ENCODE measurements at places on chromosomes 6 and 20. TPM values are rescaled to one million over a fixed set of nuclear protein-coding genes. Genes with fewer than 3 reads are reported as not detected.

LINC00237 gene
- 0.17 TPM for total RNA-seq

DNA sequence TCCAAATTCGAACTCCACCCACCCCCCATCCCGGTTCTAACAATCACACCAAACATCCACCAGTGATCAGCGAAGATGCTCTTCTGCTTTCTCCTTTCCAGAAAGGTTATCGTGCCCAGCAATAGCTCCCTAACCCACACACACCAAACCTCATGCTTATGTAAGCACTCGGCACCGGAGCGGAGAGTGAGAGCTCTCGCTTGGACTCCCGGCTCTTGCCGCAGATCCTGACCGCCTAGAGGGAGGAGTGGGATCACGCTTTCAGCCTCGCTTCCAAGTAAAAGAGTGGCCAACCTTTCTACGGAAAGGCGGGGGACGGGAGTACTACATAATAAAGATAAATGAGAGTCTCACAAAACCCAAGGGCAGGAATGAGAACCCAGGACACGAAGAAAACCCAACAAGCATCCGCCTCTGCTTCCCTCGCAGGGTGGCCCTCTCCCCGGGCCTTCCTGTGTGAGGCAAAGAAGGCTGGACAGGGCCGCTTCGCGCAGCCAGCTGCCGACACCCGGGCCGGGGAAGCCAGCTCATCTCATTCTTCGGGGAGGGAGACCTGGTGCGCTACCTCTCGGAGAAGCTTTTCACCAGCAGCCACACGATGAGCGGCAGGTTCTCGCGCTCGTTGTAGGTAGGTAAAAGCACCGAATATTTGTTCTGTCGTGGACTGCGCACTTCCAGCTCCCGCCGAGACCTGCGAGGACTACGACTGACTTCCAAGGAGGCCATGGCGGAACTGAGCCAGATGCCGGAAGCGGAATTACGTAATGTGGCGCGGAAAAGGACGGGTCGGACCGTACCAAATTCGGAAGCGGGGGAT, at the start of gene DPM1:
Gene DPM1 (minus strand): TSS at position 735 of the 817 bp plus-strand sequence. CDS start 9 bp downstream, at position 726.
- H3K4me1 ChIP-seq: peaks cover 49% of the 10 kb centered on the region
- peaks cover 51% of the 10 kb centered on the region for H3K36me3 ChIP-seq
- H3K27me3 ChIP-seq: no peaks in the 10 kb centered on the region
- DNase-seq: peak; percentile 76

DNA sequence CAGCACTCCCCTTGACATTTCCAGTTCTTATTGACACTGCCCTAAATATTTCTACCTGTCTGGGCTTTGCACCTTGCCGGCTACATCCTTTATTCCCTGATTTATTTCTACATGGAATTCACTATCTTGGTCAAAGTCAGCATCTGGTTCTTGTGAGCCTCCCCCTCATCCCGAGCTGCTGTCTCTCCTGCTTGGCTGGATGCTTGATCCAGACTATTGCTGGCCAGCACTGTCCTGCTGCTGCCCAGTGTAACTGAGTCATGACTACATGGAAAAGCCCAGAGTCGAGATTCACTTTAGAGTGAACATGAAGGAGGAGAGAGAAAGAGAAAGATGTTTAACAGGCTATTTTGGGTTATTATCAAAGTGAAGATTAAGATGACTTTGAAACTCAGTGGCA, 142.2 kb downstream of the OPN5 start:
- H3K36me3 ChIP-seq: no peaks in the 10 kb centered on the region
- H3K4me3 ChIP-seq: no peak overlapping the region
- no peaks in the 10 kb centered on the region for H3K27me3 ChIP-seq
- no peak overlapping the region for H3K27ac ChIP-seq
- no peak for DNase-seq

- DNase-seq: peak; percentile 56
- peaks cover 30% of the 10 kb centered on the region for H3K27me3 ChIP-seq
- peaks cover 20% of the 10 kb centered on the region for H3K4me1 ChIP-seq
- peak overlapping the region; percentile 66 for H3K4me3 ChIP-seq
Measured at GRCh38 chr6:44074439-44074812, 52.8 kb downstream of the MRPL14 start.

- no peak for DNase-seq
- peaks cover 71% of the 10 kb centered on the region for H3K4me1 ChIP-seq
- H3K27me3 ChIP-seq: no peaks in the 10 kb centered on the region
- no peak overlapping the region for H3K27ac ChIP-seq
- H3K36me3 ChIP-seq: peaks cover 5% of the 10 kb centered on the region
Measured at GRCh38 chr6:15284743-15285142, 38.9 kb downstream of the JARID2 start.

DNA sequence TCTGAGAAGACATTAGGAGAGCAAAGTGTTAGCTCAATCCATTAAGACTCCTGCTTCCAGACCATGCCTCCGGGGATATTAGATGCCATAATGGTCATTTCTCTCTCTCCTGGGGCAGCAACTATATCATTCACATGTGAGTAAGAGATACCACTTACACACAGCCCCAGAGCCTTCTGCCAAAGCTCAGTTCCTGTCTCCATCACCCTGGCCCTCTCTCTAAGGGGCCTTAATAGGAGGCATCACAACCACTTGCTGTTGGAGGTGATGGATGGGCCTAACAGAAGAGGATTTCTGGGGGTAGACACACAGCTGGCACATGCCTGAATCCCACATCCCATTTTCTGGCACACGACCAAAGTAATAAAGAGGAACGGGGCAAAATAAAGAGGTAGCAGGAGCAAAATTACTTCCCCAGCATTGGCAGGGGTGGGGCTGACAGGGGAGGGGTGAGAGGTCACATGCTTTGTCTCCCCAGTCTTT, 34.0 kb upstream of the VSTM2L start:
- no peaks in the 10 kb centered on the region for H3K4me1 ChIP-seq
- DNase-seq: no peak
- no peaks in the 10 kb centered on the region for H3K27me3 ChIP-seq
- H3K4me3 ChIP-seq: no peak overlapping the region
- no peak overlapping the region for H3K27ac ChIP-seq
- peaks cover 91% of the 10 kb centered on the region for H3K36me3 ChIP-seq

DNA sequence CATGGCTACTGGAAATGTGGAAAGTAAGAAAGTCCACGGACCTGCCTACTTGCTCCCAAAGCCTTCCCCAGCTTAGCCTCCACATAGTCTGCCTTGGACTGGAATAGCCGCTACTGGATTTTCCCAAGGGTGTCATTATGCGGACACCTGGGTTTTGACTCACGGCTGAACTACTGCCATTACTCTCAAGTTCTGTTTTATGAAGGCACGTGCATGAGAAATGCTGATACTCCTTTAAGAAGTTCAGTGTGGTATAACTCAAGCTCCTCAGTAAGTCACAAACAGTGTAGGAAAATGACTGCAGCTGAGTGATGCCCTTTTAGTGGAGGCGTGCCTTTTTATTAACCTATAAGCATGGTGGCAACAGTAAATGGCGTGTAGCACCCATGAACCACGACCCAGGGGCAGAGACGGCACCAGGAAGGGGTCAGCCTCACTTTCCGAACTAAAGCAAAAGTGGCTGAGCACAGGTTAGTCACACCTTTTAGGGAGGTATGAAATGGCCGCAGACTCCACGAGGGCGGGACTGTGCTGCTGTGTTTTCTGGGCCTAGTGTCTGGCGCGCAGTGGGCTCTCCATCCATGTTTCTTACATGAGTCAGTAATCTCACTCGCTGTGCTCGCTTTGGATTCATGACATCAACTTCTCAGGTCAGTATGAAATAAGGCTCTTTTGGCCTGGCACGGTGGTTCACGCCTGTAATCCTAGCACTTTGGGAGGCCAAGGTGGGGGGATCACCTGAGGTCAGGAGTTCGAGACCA, 23.9 kb downstream of the PSMG4 start:
- H3K4me3 ChIP-seq: no peak overlapping the region
- H3K4me1 ChIP-seq: peaks cover 3% of the 10 kb centered on the region
- peaks cover 5% of the 10 kb centered on the region for H3K36me3 ChIP-seq
- no peak for DNase-seq

GRCh38 chr6:166286839-166287271, 21.3 kb downstream of the PRR18 start:
- H3K36me3 ChIP-seq: no peaks in the 10 kb centered on the region
- peak; percentile 30 for DNase-seq
- H3K4me3 ChIP-seq: peak overlapping the region; percentile 76
- H3K4me1 ChIP-seq: peaks cover 20% of the 10 kb centered on the region
- peaks cover 9% of the 10 kb centered on the region for H3K27me3 ChIP-seq
- peak overlapping the region; percentile 93 for H3K27ac ChIP-seq

FRMD1 gene
- not detected for total RNA-seq

GRCh38 chr20:14855171-14855570, 517.8 kb upstream of the FLRT3 start:
- peaks cover 3% of the 10 kb centered on the region for H3K27me3 ChIP-seq
- H3K36me3 ChIP-seq: no peaks in the 10 kb centered on the region
- H3K27ac ChIP-seq: no peak overlapping the region
- no peak for DNase-seq

GRCh38 chr6:90305800-90306448, 9.3 kb upstream of the BACH2 start:
- H3K4me1 ChIP-seq: peaks cover 74% of the 10 kb centered on the region
- H3K27me3 ChIP-seq: no peaks in the 10 kb centered on the region
- no peak overlapping the region for H3K4me3 ChIP-seq
- H3K27ac ChIP-seq: no peak overlapping the region
- no peaks in the 10 kb centered on the region for H3K36me3 ChIP-seq
- DNase-seq: no peak

GRCh38 chr20:34578521-34578920, 20.0 kb downstream of the MAP1LC3A start:
- no peak overlapping the region for H3K27ac ChIP-seq
- H3K4me3 ChIP-seq: no peak overlapping the region
- H3K4me1 ChIP-seq: peaks cover 36% of the 10 kb centered on the region
- no peaks in the 10 kb centered on the region for H3K27me3 ChIP-seq

ZSCAN23 gene
- 0.49 TPM for total RNA-seq

DNA sequence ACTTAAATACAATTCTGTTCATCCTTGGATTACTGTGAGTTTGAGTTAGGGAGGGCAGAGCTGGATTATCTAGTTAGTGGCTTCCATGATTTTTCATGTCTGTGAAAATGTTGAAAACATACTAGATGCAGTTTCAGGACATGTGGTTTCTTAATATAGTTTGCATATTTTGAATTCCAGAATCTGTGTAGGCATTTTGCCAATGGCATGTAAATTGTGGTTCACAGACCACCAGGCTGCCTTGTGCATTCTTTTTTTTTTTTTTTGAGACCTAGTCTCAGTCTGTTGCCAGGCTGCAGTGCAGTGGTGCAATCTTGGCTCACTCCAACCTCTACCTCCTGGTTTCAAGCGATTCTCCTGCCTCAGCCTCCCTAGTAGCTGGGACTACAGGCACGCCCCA, 42.8 kb downstream of the CDC5L start:
- H3K36me3 ChIP-seq: peaks cover 82% of the 10 kb centered on the region
- no peaks in the 10 kb centered on the region for H3K4me1 ChIP-seq
- no peak for DNase-seq

- H3K4me1 ChIP-seq: no peaks in the 10 kb centered on the region
- no peak overlapping the region for H3K4me3 ChIP-seq
- H3K36me3 ChIP-seq: no peaks in the 10 kb centered on the region
- H3K27me3 ChIP-seq: peaks cover 3% of the 10 kb centered on the region
- DNase-seq: no peak
- H3K27ac ChIP-seq: no peak overlapping the region
Measured at GRCh38 chr6:113047932-113048331, 700.8 kb downstream of the RFPL4B start.

GRCh38 chr6:40349123-40349900, 237.9 kb downstream of the LRFN2 start:
- no peak overlapping the region for H3K27ac ChIP-seq
- no peak for DNase-seq
- no peaks in the 10 kb centered on the region for H3K36me3 ChIP-seq
- no peak overlapping the region for H3K4me3 ChIP-seq
- H3K27me3 ChIP-seq: no peaks in the 10 kb centered on the region

DNA sequence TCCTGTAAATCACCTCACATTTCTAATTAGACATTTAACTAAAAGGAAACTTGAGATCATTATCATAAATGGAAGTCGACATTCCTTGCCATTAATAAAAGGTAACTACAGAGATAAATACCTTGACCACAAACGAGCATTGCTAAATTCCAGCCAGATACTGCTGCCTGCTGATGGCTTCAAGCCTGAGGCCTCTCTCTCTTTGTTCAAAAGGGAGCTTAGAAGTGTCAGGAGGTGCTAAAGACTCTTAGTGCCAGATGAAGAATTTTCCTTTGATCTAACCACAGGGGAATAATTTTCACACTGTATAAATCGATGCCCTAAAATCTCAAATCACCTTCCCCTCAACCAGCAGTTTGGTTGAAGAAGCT, 248.2 kb upstream of the PMEPA1 start:
- H3K4me3 ChIP-seq: no peak overlapping the region
- no peak overlapping the region for H3K27ac ChIP-seq
- no peaks in the 10 kb centered on the region for H3K4me1 ChIP-seq
- peaks cover 3% of the 10 kb centered on the region for H3K27me3 ChIP-seq
- H3K36me3 ChIP-seq: no peaks in the 10 kb centered on the region

CASS4 gene
- 0.51 TPM for total RNA-seq

GRCh38 chr6:36863670-36864540, 10.7 kb downstream of the PPIL1 start:
- no peak overlapping the region for H3K4me3 ChIP-seq
- no peaks in the 10 kb centered on the region for H3K27me3 ChIP-seq

SLC26A8 gene
- not detected for total RNA-seq

GRCh38 chr20:12925210-12925755, 83.5 kb upstream of the SPTLC3 start:
- no peaks in the 10 kb centered on the region for H3K27me3 ChIP-seq
- no peak for DNase-seq
- no peak overlapping the region for H3K4me3 ChIP-seq
- no peaks in the 10 kb centered on the region for H3K36me3 ChIP-seq

DNA sequence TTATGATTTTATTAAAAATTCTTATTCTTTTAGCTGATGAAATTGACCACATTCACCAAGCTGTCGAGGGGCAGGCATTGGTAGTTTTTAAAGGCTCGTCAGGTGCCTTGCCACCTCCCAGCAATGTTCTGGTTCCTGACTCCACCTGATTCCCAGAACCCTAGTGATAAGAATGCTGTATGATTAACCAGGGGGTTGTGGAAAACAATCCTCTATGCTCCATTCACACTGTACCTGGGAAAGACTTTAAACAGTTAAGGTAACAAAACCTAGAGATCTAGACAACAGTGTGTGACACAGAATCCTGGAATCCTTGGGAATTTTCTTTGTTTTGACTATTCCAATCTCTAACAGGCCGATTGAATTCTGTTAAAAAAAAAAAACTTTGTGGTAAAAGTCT, 165.7 kb upstream of the OLIG3 start:
- no peak overlapping the region for H3K27ac ChIP-seq
- DNase-seq: no peak
- no peaks in the 10 kb centered on the region for H3K36me3 ChIP-seq
- no peaks in the 10 kb centered on the region for H3K4me1 ChIP-seq

- H3K36me3 ChIP-seq: peaks cover 10% of the 10 kb centered on the region
- H3K27me3 ChIP-seq: no peaks in the 10 kb centered on the region
- peaks cover 28% of the 10 kb centered on the region for H3K4me1 ChIP-seq
- DNase-seq: no peak
Measured at GRCh38 chr6:52554684-52555280, 22.1 kb downstream of the TRAM2 start.

TUBB gene
- total RNA-seq: 700 TPM

LTA gene
- total RNA-seq: 66.0 TPM

GRCh38 chr20:51337126-51337805, 205.3 kb downstream of the NFATC2 start:
- no peak overlapping the region for H3K4me3 ChIP-seq
- H3K27me3 ChIP-seq: peaks cover 5% of the 10 kb centered on the region
- H3K27ac ChIP-seq: no peak overlapping the region

- H3K4me3 ChIP-seq: no peak overlapping the region
- H3K36me3 ChIP-seq: no peaks in the 10 kb centered on the region
- H3K4me1 ChIP-seq: peaks cover 7% of the 10 kb centered on the region
- DNase-seq: no peak
- no peak overlapping the region for H3K27ac ChIP-seq
Measured at GRCh38 chr20:62118113-62119043, 3.9 kb upstream of the LSM14B start.

HAO1 gene
- total RNA-seq: not detected

Measured in activated B cell treated with CpG ODN at 0.5 μM for 24 hours (primary cell).